ENCODE measurements at places on chromosomes 7 and 10. TPM values are rescaled to one million over a fixed set of nuclear protein-coding genes. Genes with fewer than 3 reads are reported as not detected.

Gene KLHL7
- 14.6 TPM for total RNA-seq

DNA sequence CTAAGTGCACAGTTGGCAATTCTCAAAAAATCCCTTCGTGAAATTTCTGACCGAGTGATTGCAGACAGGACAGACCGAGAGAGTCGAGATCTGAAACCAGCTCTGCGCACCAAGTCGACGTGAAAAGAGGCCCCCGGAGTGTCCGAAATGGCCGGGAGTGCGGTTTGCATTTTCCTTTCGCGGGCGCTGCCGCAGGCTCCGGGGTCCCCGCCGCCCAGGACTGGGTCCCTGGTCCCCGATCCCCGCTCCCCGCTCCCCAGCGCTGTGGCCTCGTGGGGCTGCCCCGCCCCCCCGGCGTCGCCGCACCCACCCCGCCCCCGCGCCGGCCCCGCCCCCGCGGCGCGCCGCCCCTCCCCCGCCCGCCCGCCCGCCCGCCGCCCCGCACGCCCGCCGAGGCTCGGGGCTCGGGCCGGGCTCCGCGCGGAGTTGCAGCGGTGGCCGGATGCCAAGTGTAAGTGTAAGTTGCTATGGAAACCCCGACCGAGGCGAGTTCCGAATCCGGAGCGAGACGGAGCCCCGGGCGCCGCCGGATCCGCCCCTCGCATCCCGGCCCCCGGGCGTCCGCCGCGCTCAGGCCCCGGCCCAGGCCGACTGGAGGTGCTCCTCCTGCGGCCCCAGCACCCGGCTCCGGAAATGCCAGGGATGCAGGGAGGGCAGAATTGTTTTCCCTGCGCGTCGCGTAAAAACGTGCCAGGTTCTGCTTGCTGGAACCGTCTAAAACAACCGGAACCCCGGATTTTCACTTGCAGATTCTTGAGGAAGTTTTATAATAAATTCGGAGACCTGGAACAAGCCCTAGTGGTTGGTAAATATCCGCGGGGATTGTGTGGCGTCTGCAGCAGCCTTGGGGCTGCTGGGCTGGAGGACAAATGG lies 4.6 kb downstream of the BMI1 start:
- DNase-seq, result peak; percentile 74

DNA sequence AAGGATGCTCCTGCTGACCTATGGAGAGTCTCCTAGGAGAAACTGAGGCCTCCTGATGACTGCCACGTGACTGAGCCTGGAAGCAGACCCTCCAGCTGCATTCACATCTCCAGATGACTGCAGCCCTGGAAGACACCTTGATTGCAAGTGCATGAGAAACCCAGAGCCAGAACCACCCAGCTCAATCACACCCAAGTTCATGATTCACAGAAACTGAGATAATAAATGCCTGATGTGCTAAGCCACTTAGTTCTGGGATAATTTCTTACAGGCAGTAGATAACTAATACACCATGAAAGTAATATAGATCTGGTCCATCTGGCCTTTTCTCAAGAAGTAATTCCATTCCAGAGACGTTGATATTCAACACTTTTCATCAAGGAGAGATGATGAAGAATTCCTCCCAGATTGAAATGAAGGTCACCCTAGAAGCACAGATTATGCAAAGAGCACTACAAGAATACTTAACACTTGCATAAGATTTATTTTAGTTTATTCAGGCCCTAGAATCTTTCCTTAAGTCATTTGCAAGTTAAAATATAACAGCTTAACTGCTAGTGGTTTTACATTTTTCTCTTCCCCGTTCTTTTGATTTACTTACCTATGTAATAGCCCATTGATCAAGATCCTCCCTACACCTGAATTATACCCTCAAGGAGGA lies 208.2 kb upstream of the INHBA start:
- DNase-seq, result no peak

GRCh38 chr10:131312478-131312836 lies 936 bp upstream of the TCERG1L start:
- DNase-seq, result no peak

Data from psoas muscle (tissue), 8 donors.